ENCODE measurements at places on chromosomes 3 and 15. TPM values are rescaled to one million over a fixed set of nuclear protein-coding genes. Genes with fewer than 3 reads are reported as not detected.

QTRT2 gene
- total RNA-seq, result 9.1 TPM

RGMA gene
- 0.32 TPM for total RNA-seq

DNA sequence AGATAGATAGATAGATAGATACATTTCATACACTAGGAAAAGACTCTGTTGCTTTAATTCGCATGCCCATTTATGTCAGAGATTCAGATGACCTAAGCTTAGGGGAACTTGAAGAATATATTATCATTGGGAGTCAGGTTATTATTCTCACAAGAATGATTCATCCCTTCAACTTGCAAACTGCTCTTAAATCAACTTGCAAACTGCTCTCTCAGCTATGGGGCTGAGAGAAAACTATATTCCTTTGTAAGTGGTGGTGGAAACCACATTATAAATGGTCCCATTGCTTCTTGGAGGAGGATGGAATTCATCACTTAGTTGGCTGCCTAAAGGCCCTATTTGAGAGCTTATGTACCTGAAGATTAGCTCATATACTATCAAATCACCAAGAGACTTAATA, 160.9 kb upstream of the STAC start:
- no peak for DNase-seq
- no peak overlapping the region for H3K4me3 ChIP-seq
- H3K36me3 ChIP-seq, result no peaks in the 10 kb centered on the region
- no peak overlapping the region for H3K27ac ChIP-seq
- no peaks in the 10 kb centered on the region for H3K4me1 ChIP-seq

- DNase-seq, result peak; percentile 15
- no peaks in the 10 kb centered on the region for H3K27me3 ChIP-seq
- H3K27ac ChIP-seq, result no peak overlapping the region
- no peaks in the 10 kb centered on the region for H3K36me3 ChIP-seq
Observed at GRCh38 chr15:29126821-29127461, 142.7 kb downstream of the NSMCE3 start.

DNA sequence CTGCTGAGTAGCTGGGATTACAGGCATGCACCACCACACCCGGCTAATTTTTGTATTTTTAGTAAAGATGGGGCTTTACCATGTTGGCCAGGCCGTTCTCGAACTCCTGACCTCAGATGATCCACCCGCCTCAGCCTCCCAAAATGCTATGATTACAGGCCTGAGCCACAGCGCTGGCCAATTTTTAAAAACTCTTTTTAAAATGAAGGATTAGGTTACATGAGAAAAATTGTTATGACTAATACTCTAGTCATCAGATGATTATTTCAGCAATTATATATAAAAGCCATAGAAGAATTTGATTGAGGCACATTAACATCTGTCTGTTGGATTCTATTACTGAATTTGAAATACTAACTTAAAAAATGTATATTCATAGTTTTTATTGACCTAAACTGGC, 134.1 kb upstream of the MNS1 start:
- no peak for DNase-seq
- H3K27ac ChIP-seq, result no peak overlapping the region
- H3K4me1 ChIP-seq, result no peaks in the 10 kb centered on the region
- H3K4me3 ChIP-seq, result no peak overlapping the region
- H3K27me3 ChIP-seq, result no peaks in the 10 kb centered on the region

- no peaks in the 10 kb centered on the region for H3K27me3 ChIP-seq
- no peak for DNase-seq
- H3K4me1 ChIP-seq, result no peaks in the 10 kb centered on the region
Observed at GRCh38 chr3:1288805-1289494, 196.1 kb downstream of the CNTN6 start.

- no peak overlapping the region for H3K4me3 ChIP-seq
- no peaks in the 10 kb centered on the region for H3K36me3 ChIP-seq
- H3K4me1 ChIP-seq, result no peaks in the 10 kb centered on the region
- no peak for DNase-seq
- H3K27me3 ChIP-seq, result no peaks in the 10 kb centered on the region
- no peak overlapping the region for H3K27ac ChIP-seq
Observed at GRCh38 chr3:178562143-178562946, 26.1 kb downstream of the KCNMB2 start.

DNA sequence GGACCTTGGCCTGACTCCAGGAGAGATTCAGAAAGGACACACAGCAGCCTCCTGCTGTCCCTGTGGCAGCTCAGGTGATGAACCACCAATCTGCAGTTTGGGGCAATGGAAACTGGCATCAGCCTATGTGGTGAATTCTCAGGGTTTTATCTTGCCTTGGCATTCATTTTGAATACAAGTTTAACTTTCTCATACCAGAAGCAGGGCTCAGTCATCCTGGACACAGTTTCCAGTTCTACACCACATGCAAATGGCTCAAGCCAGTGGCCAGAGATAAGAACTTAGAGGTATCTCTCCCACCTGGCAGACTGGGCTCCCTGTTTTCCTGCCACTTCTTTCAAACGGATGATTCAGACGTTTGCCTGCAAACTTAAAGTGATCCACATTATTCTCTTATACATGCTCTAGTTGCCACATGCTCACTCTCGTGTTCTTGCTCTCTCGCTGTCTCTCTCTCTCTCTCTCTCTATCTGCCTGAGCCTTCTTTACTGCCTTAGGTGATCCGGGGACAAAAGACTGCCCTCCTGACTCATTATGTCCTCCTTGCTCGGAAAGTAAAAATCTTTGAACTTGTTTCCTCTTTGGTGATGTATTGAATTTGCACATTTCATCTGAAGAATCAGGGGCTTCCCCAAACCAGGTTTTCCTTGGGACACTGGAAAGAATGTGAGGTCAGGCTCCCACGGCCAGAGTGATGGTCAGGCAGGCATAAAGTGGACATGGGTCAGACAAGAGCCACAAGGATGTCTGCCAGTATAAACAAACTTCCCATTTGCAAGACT, 99.6 kb upstream of the STT3B start:
- H3K4me3 ChIP-seq, result no peak overlapping the region
- no peaks in the 10 kb centered on the region for H3K4me1 ChIP-seq
- no peak overlapping the region for H3K27ac ChIP-seq
- no peaks in the 10 kb centered on the region for H3K36me3 ChIP-seq

ISG20 gene
- 17.1 TPM for total RNA-seq

GPR27 gene
- total RNA-seq, result 0.12 TPM

ZIC1 gene
- 14.6 TPM for total RNA-seq

DNA sequence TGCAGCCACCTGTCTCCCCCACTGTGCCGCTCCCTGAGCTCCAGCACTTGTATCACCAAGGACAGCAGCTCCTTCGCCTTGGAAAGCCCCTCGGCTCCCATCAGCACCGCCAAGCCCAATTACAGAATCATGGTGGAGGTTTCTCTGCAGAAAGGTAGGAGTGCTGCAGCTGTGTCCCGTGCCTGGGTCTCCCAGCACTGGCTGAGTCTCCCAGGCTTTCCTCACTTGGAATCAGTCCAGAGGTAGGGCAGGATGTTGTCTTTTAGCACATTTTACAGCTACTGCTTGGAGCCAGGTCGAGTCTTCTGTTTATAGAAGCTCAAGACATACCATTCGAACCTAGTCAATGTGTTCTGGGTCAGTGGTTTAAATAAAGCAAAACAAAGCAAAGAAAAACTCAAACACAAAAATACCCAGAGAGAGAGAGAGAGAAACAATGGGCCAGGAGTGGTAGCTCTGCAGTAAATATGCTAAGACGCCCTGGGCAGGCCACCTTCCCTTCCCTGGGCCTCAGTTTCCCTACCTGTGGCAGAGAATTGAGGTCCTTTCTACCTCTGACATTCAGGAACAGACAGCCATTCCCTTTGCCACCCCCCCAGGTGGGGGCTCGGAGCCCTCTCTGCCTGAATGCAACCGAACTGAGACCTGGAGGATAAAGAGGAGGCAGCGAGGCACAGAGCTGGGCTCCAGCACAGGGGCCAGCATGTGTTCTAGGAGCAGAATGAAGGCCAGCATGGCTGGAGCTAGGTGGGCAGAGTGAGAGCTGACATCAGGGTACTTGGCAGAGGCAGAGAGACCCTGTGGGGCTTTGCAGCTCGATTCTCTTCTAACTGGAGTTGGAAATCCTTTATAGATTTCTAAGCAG, 44.1 kb downstream of the STARD5 start:
- no peak overlapping the region for H3K4me3 ChIP-seq
- peaks cover 3% of the 10 kb centered on the region for H3K4me1 ChIP-seq
- H3K36me3 ChIP-seq, result no peaks in the 10 kb centered on the region

GRCh38 chr3:116442331-116443021, 2.8 kb downstream of the LSAMP start:
- no peaks in the 10 kb centered on the region for H3K27me3 ChIP-seq
- DNase-seq, result no peak
- H3K4me3 ChIP-seq, result no peak overlapping the region
- no peak overlapping the region for H3K27ac ChIP-seq

PPP2R3A gene
- total RNA-seq, result 1.9 TPM

- H3K4me3 ChIP-seq, result no peak overlapping the region
- no peak for DNase-seq
- no peak overlapping the region for H3K27ac ChIP-seq
- H3K36me3 ChIP-seq, result no peaks in the 10 kb centered on the region
Observed at GRCh38 chr15:85525755-85526154, 145.4 kb downstream of the AKAP13 start.

- no peaks in the 10 kb centered on the region for H3K4me1 ChIP-seq
- H3K36me3 ChIP-seq, result no peaks in the 10 kb centered on the region
- H3K27me3 ChIP-seq, result no peaks in the 10 kb centered on the region
- H3K4me3 ChIP-seq, result no peak overlapping the region
- no peak for DNase-seq
Observed at GRCh38 chr3:46714728-46715506, 2.8 kb downstream of the PRSS50 start.

GRCh38 chr3:189629803-189630455, 1.3 kb upstream of the TP63 start:
- no peaks in the 10 kb centered on the region for H3K4me1 ChIP-seq
- H3K27me3 ChIP-seq, result no peaks in the 10 kb centered on the region
- H3K36me3 ChIP-seq, result no peaks in the 10 kb centered on the region
- peak; percentile 71 for DNase-seq
- H3K27ac ChIP-seq, result no peak overlapping the region

DNA sequence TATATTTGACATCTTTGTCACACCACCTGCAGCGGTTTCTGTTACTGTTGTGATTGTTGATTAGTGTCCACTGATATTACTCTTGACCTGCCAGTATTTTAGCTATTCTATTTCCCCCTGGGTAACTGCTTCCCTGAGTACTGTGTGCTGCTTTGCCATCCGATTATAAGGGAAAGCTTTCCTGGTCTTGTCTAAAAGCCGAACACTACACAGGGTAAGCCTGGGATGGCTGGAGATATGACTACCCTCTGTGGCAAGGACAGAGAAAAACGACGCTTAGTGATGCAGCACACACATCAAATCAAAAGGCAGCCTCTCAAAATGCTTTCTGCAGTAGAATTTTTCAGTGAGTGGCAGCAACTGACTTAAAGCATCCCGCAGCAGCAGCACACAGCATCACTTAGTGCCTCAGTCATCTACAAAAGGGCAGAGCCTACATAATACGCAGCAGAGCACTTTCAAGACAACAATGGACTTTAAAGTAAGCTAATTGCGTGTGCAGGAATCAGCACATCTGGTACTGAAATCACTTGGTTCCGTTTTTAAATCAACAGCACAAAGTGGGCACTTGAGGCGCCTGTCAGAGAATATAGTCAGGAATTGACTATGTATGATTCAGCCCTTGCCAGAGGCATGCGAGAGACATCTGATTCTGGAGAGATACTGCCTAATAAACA, 656.3 kb upstream of the TGFBR2 start:
- H3K4me1 ChIP-seq, result no peaks in the 10 kb centered on the region
- no peaks in the 10 kb centered on the region for H3K27me3 ChIP-seq
- no peak overlapping the region for H3K27ac ChIP-seq
- no peak for DNase-seq

- no peak for DNase-seq
- H3K4me3 ChIP-seq, result no peak overlapping the region
Observed at GRCh38 chr3:55175423-55175822, 247.6 kb upstream of the LRTM1 start.

DNA sequence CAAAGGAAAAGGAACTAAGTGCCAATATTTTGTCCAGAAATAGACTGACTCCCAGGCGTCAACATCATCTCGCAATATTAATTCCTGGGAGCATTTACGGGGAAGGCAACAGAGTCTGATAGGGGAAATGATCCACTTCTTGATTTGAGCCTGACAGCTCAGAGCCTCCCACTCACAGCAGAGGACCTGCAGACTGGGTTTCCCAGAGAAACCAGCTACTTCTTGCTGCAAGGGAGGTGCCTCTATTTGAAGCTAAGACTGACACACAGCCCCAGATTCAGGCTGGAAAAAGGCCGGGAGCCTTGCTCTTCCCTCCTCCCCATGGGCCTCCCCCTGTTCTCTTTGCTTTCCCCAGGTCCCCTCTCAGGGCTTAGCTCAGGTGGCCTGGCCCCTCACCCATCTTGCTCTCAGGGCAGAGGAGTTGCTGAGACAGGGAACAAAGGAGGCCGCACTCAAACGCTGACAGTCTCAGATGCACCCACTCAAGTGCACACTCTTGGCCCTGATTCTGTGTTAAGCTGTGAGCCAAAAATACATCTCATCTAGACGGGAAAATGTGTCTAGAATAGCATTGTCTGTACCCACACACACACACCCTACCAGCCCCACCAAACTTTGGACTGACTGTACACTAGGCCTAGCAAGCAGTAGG, 49.8 kb upstream of the DCLK3 start:
- H3K4me3 ChIP-seq, result no peak overlapping the region
- no peaks in the 10 kb centered on the region for H3K27me3 ChIP-seq
- H3K4me1 ChIP-seq, result no peaks in the 10 kb centered on the region

DNA sequence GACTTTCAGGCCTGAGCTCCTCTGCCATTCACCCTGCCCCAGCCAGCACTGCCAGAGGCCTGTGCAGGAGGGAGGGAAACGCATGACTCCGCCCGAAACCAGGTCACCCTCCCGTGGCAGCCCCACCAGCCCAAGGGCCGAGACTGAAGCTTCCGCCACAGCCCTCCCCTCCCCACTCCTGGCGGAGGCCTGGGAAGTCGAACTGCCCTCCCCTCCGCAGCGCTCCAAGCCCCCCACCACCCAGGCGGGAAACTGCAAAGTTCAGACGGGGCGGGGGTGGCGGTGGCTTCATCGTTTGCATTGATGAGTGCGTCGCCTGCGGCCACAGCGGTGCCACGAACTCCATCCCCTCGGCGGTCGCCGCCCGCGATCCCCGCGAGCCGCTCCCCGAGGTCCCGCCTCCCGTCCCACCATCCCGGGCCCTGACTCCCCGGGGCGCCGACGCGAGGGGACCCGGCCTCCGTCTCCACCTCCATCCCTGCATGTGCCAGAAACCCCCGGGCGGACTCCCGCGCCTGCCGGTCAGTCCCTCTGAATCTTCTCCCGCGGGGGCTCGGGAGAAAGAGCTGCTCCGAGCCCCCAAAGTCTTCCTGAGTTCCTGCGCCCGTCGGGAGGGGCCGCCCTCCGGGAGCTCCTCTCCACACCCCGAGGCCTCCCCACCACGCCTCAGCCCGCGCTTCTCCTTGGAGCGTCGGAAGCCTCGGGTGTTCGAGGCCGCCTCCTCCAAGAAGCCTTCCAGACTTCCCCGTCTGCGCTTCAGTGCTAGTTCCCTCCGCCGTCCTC, 698 bp downstream of the MELTF start:
- no peaks in the 10 kb centered on the region for H3K36me3 ChIP-seq
- H3K4me3 ChIP-seq, result peak overlapping the region; percentile 48
- DNase-seq, result no peak
- H3K27me3 ChIP-seq, result no peaks in the 10 kb centered on the region
- H3K27ac ChIP-seq, result no peak overlapping the region

- no peaks in the 10 kb centered on the region for H3K36me3 ChIP-seq
- no peaks in the 10 kb centered on the region for H3K4me1 ChIP-seq
- no peak overlapping the region for H3K27ac ChIP-seq
- H3K27me3 ChIP-seq, result no peaks in the 10 kb centered on the region
- H3K4me3 ChIP-seq, result no peak overlapping the region
- no peak for DNase-seq
Observed at GRCh38 chr3:138202945-138203701, 16.0 kb downstream of the ARMC8 start.

GRCh38 chr15:60781211-60781713, 302.3 kb upstream of the ICE2 start:
- no peaks in the 10 kb centered on the region for H3K36me3 ChIP-seq
- H3K4me3 ChIP-seq, result no peak overlapping the region
- no peaks in the 10 kb centered on the region for H3K4me1 ChIP-seq

STRIT1 gene
- total RNA-seq, result not detected
